Naive thymus-derived CD8-positive, alpha-beta T cell (primary cell): ENCODE measurements at places on chromosomes 1 and 21. TPM values are rescaled to one million over a fixed set of nuclear protein-coding genes. Genes with fewer than 3 reads are reported as not detected.

The AMIGO1 gene
- 17.8 TPM for polyA plus RNA-seq

GRCh38 chr21:35561116-35561515, 499.2 kb downstream of the SETD4 start:
- DNase-seq, result no peak
- H3K27me3 ChIP-seq, result no peaks in the 10 kb centered on the region
- H3K27ac ChIP-seq, result no peak overlapping the region
- H3K36me3 ChIP-seq, result no peaks in the 10 kb centered on the region

The OXCT2 gene
- polyA plus RNA-seq, result not detected

The FMO3 gene
- not detected for polyA plus RNA-seq

- H3K27me3 ChIP-seq, result no peaks in the 10 kb centered on the region
- H3K36me3 ChIP-seq, result no peaks in the 10 kb centered on the region
- H3K4me3 ChIP-seq, result no peak overlapping the region
These were observed 12.2 kb upstream of the GPR161 start for GRCh38 chr1:168148916-168149315.

DNA sequence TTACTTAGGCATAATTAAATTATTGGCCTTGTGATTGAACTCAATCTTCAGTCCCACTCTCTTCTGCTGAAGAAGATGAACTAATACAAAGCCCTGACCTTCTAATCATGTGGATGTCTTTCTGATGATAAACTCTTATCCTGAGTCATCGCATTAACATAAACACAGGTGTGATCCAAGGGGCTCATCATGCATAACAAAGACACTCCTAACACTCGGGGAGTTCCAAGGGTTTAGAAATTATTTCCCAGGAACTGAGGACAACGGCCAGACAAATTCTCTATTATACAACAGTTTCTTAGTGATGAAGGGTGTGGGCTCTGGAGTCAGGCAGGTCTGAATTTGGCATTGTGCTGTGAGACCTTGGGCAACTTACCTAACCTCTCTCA, 18.0 kb downstream of the DUSP10 start:
- H3K4me3 ChIP-seq, result no peak overlapping the region
- DNase-seq, result no peak
- peaks cover 37% of the 10 kb centered on the region for H3K4me1 ChIP-seq
- H3K27ac ChIP-seq, result no peak overlapping the region
- peaks cover 19% of the 10 kb centered on the region for H3K36me3 ChIP-seq
- H3K27me3 ChIP-seq, result no peaks in the 10 kb centered on the region

DNA sequence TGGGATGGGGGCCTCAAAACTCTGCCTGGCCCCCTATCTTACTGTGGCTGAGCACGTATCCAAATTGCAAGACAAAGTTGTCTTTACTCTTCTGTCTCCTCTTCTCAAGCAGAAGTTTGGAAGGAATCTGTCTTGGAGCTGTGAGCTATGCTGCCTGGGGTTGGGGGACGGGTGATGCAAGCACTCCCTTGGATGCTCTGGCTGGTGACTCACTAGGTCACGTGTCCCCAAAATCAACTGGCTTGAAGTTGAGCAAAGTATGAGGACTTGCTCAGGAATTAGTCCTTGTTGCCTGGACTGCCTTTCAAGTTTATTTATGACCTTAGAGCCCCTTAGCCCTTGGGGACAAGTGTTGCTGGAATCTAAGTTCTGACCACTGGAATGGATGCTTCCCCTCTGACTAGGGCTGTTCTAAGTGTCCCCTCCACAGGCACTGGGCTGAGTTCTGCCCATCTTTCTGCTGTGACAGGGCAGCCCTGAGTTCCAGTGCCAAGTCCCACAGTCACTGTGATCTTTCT, 269.5 kb downstream of the HHAT start:
- H3K27me3 ChIP-seq, result peaks cover 5% of the 10 kb centered on the region
- no peak for DNase-seq
- no peaks in the 10 kb centered on the region for H3K36me3 ChIP-seq
- no peak overlapping the region for H3K27ac ChIP-seq
- H3K4me1 ChIP-seq, result no peaks in the 10 kb centered on the region
- H3K4me3 ChIP-seq, result no peak overlapping the region

DNA sequence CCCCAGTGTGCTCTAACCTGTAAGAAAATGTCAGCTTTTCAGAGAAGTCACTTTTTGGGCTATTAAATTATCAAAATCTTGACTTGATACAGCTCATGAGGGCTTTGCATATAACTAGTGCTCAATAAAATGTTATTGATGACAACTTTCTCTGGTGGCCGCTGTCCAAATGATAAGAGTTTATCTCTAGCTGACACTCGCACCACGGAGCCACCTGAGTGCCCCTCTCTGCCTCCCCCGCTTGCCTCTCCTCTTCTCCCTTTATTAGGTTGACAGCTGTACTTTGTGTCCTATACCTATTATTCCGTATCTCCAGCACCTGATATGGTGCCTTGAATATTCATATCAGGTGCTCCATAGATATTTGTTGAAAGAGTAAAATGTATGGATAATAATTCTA, 82.8 kb downstream of the PHTF1 start:
- no peaks in the 10 kb centered on the region for H3K4me1 ChIP-seq
- no peaks in the 10 kb centered on the region for H3K27me3 ChIP-seq
- DNase-seq, result no peak
- H3K4me3 ChIP-seq, result no peak overlapping the region
- H3K27ac ChIP-seq, result no peak overlapping the region

DNA sequence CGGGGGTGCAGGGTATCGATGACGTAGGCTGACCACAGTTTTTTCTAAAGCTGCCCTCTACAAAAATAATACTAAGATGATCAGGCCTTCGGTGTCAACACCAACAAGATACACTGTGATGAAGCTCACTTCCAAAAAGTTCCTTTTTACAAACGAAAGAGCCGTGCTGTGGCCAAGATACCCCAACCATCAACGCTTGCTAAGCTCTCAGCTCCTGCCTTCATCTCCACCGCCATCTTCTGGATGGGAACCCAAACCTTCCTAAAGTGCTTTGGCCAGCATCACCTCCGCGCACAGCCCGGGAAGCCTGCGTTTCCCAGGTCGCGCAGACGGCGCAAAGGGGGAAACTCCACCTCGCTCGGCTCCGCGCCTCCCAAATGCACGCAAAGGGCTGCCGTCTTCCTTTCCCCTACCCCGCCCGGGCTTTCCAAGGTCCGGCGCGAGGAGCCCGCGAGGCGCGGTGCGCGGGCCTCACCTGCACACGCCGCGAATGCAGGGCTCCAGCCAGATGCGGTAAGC, 541 bp downstream of the USP48 start:
- no peaks in the 10 kb centered on the region for H3K36me3 ChIP-seq
- H3K4me1 ChIP-seq, result peaks cover 40% of the 10 kb centered on the region
- H3K4me3 ChIP-seq, result peak overlapping the region; percentile 98
- no peaks in the 10 kb centered on the region for H3K27me3 ChIP-seq
- peak; percentile 43 for DNase-seq

- peaks cover 31% of the 10 kb centered on the region for H3K27me3 ChIP-seq
- no peaks in the 10 kb centered on the region for H3K36me3 ChIP-seq
- no peaks in the 10 kb centered on the region for H3K4me1 ChIP-seq
- H3K27ac ChIP-seq, result no peak overlapping the region
These were observed 247.4 kb downstream of the PTBP2 start for GRCh38 chr1:96968983-96969382.

- no peak for DNase-seq
- H3K36me3 ChIP-seq, result no peaks in the 10 kb centered on the region
- H3K4me1 ChIP-seq, result peaks cover 41% of the 10 kb centered on the region
- H3K27ac ChIP-seq, result peak overlapping the region; percentile 98
- no peaks in the 10 kb centered on the region for H3K27me3 ChIP-seq
These were observed 648 bp upstream of the ADAR start for GRCh38 chr1:154608397-154609270.

GRCh38 chr21:38912102-38912629, 106.4 kb downstream of the ETS2 start:
- DNase-seq, result no peak
- H3K27ac ChIP-seq, result no peak overlapping the region
- H3K36me3 ChIP-seq, result no peaks in the 10 kb centered on the region
- H3K27me3 ChIP-seq, result peaks cover 7% of the 10 kb centered on the region
- no peaks in the 10 kb centered on the region for H3K4me1 ChIP-seq

DNA sequence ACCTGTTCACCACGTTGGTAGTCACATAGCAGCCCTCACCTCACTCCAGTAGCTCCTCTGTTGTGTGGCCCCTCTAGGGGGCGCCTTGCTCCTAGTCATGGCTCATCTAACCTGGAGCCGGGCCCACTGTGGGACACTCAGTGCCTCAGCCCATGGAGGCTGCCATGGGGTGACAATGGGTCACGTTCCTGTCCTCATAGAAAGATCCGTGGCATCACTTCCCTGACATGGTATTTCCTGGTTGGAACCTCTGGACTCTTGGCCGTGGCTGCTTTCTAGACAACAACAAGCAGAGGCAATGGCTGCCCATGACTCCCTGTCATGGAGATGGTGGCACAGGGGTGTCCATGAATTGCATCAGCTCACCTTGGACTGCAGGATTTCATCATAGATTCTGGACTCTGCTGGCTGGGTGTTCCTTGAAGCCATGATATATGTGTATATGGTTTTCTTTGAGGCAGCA, 27.5 kb upstream of the SLAMF6 start:
- H3K4me1 ChIP-seq, result peaks cover 30% of the 10 kb centered on the region
- H3K36me3 ChIP-seq, result peaks cover 70% of the 10 kb centered on the region
- no peak overlapping the region for H3K4me3 ChIP-seq
- no peaks in the 10 kb centered on the region for H3K27me3 ChIP-seq
- H3K27ac ChIP-seq, result peak overlapping the region; percentile 75

The PLPP3 gene
- polyA plus RNA-seq, result not detected

DNA sequence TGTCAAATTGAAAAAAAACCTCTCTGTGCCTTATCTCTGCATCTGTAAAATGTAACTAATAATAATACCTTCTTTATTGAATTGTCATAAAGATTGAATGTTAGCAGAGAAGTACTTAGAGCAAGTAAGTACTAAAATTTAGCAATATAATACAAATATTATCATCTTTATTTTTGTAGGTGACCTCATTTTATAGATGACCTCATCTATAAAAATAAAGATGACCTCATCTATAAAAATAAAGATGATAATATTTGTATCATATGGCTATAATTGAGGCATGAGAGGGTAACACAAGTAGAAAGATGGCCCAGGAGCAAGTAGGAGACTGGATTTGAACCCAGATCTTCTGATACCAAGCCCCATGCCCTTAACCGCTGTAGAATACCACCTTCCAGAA, 193.2 kb upstream of the FOXD3 start:
- no peak for DNase-seq
- no peaks in the 10 kb centered on the region for H3K4me1 ChIP-seq
- peaks cover 15% of the 10 kb centered on the region for H3K27me3 ChIP-seq

The MEX3A gene
- polyA plus RNA-seq, result not detected

- peaks cover 9% of the 10 kb centered on the region for H3K4me1 ChIP-seq
- DNase-seq, result no peak
- H3K4me3 ChIP-seq, result no peak overlapping the region
- H3K27me3 ChIP-seq, result peaks cover 2% of the 10 kb centered on the region
These were observed 14.4 kb downstream of the NOC2L start for GRCh38 chr1:944341-945325.

The RRP1 gene
- 12.3 TPM for polyA plus RNA-seq

The CYP4B1 gene
- not detected for polyA plus RNA-seq

The VANGL2 gene
- not detected for polyA plus RNA-seq

The EFNA1 gene
- polyA plus RNA-seq, result 12.0 TPM

The FCAMR gene
- polyA plus RNA-seq, result not detected

DNA sequence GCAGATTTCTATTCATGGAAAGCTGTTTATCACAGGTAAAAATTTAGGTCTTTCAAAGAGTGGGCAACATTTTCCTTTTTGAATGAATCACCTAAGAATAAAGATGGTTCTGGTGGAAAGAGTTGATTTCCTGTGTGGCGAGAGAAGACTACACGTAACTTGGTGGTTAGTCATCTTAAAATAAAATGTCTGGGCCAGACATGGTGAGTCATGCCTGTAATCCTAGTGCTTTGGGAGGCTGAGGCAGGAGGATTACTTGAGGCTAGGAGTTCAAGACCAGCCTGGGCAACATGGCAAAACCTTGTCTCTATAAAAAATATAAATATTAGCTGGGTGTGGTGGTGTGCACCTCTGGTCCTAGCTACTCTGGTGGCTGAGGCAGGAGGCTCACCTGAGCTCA, 65.7 kb downstream of the DISP1 start:
- H3K4me3 ChIP-seq, result no peak overlapping the region
- H3K36me3 ChIP-seq, result peaks cover 28% of the 10 kb centered on the region
- peaks cover 19% of the 10 kb centered on the region for H3K4me1 ChIP-seq
- no peak for DNase-seq
- H3K27ac ChIP-seq, result no peak overlapping the region
- no peaks in the 10 kb centered on the region for H3K27me3 ChIP-seq

The OR2M5 gene
- polyA plus RNA-seq, result not detected

The LHX4 gene
- 0.12 TPM for polyA plus RNA-seq

DNA sequence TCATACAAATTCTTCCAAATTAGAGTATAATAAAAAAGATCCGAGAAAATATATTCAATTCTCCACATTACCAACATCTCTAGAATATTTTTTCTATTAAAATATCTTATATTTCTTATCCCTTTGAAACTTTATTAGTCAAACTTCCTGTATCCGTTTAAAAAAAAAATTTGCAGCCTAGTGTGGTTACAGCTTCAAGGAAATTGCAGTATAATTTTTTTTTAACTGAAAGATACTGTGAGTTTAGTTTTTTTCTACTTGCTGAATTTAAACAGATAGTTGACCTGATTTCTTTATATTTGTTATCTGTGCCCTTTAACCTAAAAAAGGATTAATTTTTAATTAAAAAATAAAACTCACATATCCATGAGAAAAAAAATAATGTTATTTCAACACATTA, 1.5 kb downstream of the RGS18 start:
- no peak overlapping the region for H3K27ac ChIP-seq
- no peaks in the 10 kb centered on the region for H3K27me3 ChIP-seq
- H3K4me1 ChIP-seq, result peaks cover 2% of the 10 kb centered on the region
- no peak overlapping the region for H3K4me3 ChIP-seq

DNA sequence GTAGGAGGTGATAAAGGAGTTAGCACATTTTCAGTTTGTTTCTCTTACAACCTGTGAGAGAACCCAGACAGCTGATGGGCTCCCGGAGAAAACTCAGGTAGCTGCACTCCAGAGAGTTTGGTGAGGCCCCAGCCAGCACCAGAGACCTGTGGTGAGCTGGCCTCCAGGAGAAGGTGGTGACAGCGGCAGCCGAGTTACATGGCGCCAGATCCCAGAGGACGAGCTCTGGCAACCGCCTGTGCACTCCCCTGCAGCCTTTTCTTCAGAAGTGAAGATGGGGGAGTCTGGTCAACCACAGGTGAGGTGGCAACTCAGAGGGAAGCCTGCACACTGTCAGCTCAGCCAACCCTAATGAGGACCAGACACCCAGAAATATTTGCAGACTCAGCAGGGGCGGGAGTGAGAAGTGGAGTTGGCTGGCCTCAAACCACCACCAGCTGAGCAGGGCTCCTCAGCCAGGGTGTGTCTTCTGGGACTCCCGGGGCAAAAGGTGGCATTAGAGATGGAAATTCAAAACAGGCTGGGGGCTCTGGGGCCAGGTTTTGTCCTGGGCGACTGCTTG, 209.7 kb downstream of the SETD4 start:
- H3K4me1 ChIP-seq, result no peaks in the 10 kb centered on the region
- no peaks in the 10 kb centered on the region for H3K36me3 ChIP-seq
- peaks cover 10% of the 10 kb centered on the region for H3K27me3 ChIP-seq
